Retinal pigment epithelial cell (primary cell): ENCODE measurements at places on chromosomes 2 and 18.

DNA sequence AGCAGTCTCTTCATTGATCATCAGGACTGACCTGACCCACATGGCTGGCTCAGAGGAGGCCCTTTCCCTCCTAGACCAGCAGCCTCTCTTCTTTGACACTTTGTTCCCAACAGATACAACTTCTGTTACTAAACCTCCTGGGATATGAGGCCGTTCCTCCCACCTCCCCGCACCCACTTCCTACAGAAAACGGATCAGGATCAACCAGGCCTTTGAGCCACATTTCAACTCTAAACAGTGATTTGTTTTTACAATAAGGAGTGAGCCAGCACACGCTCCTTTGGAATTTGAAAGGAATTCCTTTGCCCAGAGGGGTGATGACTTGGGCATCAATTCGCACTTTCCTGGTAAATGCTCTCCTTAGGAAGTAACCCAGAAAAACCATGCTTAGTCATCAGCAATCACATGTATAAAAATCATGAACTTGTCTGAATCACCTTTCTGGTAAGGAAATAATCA is 180.4 kb downstream of the FAM124B start:
- peak; percentile 95 for DNase-seq

DNA sequence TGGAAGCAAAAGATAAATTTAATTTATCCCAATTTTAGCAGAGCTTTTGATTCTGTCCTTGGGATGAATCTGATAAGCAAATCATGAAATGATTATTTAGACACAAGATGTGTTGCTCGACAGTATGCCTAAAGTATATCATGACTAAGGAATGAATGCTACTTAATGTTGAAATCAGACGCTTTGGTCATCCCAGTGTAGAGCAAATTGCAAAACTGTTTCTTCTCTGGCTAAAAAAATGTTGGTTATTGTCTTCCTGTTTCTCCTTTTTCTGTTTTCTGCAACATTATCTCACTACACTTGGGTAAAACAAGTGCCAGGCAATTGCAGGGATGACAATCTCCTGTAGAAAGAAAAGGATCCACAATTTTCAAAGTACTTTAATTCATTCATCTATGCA is 66.4 kb downstream of the BABAM2 start:
- DNase-seq = no peak

DNA sequence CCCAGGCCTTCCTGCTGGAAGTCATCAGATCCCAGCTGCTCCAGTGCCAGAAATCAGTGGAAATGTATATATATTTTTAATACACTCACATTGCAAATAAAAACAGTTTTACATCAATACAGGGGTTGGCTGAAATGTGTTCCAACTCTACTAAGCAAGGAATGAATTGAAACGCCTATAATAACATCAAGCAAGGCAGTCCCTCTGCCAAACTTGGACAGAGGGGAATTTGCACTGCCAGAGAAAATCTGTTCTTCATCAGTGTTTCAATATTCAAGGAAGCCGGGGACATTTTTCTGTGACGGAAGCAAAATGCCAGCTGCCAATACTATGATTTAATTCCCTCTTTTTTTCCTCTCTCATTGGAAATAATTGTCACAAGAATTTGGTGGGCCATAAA is 335.3 kb downstream of the TNS1 start:
- no peak for DNase-seq

DNA sequence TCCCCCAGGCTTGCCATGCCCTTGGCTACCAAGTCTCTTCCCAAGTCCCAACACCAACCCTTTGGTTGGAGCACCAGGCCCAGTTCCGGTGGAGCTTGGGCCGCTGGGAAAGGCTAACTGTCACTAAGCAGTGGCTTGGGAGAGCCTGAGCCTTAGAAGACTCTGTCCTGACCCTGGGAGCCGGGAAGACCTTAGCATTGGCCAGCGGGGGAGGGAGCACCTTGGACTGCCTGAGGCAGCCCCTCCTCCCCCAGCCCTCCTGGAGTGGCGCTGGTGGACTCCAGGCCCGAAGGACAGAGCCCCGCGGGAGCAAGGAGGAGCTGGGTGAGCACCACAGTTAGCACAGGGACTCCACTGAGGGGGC is 62.5 kb upstream of the POMC start:
- DNase-seq = no peak

DNA sequence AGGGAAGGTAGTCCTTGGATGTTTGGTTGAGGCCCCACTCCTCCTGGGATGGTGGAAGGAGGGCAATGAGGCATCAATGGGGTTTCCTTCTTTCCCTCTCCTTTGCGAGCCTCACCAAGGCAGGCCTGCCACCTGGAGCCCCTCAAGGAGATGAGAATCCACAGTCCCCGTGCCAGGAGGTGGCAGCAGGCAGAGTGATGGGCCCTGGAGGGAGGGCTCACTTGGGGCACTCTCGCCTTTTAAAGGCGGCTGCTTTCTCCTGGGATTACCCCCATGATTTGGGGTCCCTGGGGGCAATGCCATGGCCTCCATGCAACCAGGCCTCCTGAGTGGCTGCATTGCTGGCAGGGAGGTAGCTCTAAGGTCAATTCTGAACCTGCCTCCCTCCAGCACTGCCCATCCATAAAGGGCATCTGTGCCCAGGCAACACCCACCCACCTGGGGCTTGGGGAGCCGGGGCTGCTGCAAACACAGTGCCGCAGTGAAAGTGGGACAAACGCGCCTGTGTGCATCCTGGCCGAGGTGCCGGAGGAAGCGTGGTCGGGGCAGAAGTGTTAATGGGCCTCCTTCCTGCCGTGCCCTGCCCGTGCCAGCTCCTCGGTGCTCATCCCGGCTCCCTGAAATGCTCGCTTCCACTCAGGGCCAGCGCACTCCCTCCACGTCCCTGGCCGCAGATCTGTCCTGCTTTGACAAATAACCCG is 55.9 kb downstream of the ZFP36L2 start:
- no peak for DNase-seq
